Activated T-helper 1 cell treated with Interleukin-2 at 50 U/mL for 16 hours (primary cell): ENCODE measurements at places on chromosomes 4 and X.

DNA sequence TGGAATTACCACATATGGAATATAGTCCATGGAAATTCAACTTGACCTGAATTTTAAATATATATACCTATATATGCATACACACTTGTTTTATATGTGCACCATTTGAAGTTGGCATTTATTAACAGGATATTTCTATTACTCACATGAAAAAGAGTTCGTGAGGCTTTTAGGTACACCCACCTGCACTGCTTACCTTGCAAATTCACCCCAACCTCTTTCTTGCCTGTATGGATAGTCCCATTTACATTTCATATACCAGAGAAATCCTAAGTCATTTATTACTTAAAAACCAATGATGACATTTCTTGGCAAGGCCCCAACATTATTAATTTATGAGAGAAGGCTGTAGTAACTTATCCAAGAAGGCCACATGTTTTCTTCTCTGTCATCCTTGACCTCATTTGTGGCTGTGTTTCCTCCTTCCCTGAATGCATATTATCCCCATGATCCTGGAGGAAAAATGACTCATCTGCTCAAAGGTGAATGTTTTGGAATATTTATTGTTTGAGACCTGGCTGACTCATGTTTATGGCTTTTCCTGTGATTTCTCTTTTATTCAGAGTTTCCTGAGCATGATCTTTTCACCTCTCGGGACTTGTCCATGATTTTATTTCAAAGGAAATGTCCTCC lies 62.2 kb upstream of the FAM241A start:
- no peak for DNase-seq

DNA sequence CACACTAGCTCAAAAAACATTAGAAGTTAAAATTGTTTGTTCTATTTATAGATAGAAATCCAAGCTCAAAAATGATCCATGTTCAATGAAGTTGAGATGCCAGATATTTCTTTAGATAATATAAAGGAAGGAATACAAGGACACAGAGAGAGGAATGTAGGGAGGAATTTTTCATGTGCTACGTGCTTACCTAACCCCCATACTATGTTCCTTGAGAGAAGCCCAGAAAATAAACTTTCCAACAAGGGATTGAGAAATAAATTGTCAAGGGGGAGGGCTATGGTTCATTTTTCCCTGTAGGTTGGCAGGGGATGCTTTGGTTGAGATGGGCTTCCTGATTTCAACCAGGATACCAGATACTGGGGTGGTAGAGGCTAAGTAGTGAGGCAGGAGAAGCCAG lies 15.6 kb upstream of the ADH5 start:
- DNase-seq: no peak

DNA sequence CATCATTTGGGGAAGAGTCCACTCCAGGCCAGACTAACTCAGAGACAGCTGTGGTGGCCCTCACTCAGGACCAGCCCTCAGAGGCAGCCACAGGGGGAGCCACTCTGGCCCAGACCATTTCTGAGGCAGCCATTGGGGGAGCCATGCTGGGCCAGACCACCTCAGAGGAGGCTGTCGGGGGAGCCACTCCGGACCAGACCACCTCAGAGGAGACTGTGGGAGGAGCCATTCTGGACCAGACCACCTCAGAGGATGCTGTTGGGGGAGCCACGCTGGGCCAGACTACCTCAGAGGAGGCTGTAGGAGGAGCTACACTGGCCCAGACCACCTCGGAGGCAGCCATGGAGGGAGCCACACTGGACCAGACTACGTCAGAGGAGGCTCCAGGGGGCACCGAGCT lies 3.3 kb upstream of the ERAS start:
- no peak for DNase-seq

DNA sequence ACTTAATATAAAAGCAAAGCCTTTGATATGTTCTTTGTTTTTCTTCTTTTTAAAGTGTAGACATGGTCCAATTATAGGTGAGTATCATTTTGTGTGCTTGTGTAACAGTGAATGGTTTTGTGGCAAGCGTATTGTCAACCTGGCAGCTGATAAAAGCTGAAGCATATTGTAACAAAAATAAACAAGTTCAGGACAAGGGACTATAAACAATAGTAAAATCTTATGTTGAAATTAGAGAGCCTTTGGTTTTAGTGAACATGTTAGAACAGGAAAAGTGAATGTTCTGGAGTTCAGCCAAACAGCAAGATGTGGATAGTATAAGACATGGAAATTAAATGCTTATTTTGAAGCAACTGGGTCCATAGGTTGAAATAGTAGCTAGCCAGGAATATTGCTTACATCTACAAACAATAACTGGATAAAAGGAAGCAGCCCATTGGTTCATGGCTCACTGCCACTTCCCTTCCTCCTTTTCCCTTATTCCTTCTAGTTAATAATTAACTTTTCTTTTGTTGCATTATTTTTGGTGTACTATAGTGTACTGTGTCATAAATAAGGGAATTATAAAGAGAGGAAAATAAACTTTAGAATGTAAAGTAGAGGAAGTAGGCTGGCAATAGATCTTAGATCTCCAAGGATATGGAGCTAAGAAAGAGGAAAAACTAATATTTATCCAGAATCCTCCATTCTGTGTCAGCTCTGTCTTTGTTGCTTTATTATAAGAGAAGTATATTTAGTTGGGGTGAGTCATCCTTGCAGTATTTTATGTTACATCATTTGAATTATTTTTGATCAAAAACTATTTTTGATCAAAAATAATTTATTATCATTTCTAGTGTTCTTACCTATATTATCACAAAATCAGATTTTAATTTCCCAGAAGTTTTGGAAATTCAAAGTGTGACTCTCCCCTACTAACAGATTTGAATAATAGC lies 65.6 kb downstream of the MRPL1 start:
- DNase-seq: no peak

GRCh38 chr4:137541181-137541580 lies 8.9 kb upstream of the PCDH18 start:
- no peak for DNase-seq

DNA sequence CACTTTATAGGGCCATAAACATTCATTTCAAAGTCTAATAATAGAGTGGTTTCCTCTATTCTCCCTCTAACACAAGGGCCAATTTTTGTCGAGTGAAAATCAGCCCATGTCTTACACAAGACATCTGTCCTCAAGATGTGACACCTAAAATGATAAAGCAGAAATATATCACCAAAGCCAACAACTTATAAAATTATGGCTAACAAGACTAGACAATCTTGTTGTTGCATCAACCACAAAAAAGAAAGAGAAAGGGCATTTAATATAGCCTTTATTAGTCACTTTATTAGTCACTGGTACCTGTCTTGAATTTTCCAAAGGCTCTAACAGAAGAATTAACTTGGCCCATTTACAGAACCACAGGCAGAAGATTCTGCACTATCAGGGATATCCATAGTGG lies 161.6 kb downstream of the SMIM20 start:
- DNase-seq: no peak

GRCh38 chr4:34974313-34974680 lies 1270.0 kb downstream of the ARAP2 start:
- DNase-seq: no peak

DNA sequence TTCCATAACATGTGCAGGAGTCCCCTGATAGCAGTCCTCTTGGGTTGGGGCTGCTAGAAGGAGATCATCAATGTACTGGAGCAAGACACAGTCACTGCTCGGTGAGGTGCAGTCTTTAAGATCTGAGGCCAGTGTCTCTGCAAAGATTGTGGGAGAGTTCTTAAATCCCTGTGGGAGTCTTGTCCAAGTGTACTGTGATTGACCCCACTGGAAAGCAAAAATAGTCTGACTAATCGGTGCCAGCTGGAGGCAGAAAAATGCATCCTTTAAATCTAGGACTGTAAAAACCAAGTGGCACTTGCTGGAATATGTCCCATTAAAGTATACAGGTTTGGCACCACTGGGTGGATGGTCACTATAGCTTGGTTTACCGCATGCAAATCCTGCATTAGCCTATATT lies 31.1 kb downstream of the SULT1E1 start:
- DNase-seq: no peak

DNA sequence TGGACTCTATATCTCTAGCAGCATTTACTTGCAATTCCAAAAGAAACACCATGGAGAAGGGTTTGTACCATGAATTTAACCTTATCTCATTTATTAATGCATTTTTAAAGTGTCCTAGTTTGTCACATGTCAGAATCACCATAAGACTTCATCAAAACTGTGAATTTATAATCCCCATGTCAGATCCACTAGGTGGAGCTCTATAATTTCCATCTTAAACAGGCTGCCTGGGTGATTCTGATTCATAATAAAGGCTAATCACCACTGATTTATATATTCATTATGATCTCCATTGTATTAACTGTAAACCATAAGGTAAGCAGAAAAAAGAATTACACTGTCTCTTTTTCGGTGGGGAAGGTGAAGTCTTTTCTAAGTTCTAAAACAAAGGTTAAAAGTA lies 4.0 kb downstream of the TCEAL2 start:
- DNase-seq: no peak

GRCh38 chr4:131002132-131002531 lies 1906.2 kb downstream of the C4orf33 start:
- no peak for DNase-seq

DNA sequence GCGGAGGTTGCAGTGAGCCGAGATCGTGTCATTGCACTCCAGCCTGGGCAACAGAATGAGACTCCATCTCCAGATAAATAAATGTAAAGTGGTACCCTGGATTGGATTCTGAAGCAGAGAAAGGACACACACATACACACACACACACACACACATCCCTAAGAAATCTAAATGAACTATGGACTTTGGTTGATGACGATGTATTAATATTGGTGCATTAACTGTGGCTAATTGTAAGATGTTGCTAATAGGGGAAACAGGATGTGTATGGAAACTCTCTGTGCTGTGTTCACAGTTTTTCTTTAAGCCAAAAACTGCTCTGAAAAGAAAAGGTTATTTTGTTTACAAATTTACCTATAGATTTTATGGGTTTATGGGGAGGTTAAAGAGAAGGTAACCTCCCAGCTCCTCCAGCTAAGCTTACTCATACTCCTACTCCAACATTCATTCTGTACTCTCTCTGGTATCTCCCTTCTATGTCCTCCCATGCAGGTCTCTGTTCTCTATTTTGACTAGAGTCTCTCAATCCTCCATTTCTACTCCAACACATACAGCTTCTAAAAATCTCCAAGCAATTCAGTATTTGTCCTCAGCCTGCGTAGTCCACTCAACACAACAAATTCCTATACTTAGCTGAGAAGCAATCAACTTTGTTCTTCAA lies 46.5 kb upstream of the RELL1 start:
- no peak for DNase-seq

DNA sequence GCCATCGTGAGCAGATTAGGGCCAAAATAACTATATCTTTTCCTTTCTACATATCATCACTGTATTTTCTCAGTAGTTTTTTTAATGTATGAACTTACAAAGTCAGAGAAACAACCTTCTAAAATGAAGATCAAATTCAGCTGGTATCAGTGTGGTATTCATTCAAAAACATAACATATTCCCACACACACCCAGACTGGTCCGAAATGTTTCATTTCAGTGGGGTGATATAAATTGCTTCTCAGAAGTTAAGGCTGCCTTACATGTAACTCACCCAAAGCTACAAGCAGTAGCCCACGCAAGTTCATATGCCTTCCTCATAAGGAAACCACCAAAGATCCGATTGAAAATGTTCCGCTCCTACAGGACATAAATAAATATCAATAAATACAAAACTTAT lies 37.8 kb downstream of the ACOT9 start:
- DNase-seq: no peak

- no peak for DNase-seq
Observed at GRCh38 chr4:10492464-10492863, 35.2 kb upstream of the ZNF518B start.

DNA sequence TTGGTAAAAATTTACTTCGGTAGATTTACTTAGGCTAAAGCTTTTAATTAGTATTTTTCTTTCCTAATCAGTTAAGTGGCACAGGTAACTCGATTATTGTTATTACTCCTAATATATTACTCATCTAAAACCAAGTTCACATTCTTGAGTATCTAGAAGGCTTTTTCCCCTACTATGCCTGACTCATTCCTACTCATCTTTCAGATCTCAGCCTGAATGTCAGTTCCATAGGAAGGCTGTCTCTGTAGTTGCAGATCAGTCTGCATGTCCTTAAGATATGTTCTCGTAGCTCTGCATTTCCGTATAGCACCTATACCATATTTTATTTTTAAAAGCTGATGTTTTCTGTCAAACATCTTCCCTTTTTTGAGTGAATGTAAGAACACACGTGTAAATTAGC lies 5.9 kb upstream of the FAM184B start:
- no peak for DNase-seq

DNA sequence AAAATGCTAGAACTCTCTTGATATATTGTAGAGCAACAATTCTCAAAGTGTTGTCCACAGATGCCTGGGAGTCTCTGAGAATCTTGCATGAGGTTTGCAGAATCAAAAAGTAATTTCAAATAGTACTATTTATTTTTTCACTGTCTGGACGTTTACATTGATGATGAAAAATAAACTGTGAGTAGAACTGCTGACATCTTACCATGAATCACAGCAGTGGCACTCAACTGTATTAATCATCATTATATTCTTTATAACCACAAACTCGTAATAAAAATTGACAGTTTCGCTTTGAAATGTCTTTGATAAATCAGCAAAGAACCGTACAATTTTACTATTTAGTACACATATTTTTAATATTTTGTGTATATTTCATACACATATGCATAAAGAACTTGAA lies 94.5 kb downstream of the NAF1 start:
- no peak for DNase-seq

- DNase-seq: no peak
Observed at GRCh38 chr4:37678624-37679023, 7.6 kb downstream of the RELL1 start.

DNA sequence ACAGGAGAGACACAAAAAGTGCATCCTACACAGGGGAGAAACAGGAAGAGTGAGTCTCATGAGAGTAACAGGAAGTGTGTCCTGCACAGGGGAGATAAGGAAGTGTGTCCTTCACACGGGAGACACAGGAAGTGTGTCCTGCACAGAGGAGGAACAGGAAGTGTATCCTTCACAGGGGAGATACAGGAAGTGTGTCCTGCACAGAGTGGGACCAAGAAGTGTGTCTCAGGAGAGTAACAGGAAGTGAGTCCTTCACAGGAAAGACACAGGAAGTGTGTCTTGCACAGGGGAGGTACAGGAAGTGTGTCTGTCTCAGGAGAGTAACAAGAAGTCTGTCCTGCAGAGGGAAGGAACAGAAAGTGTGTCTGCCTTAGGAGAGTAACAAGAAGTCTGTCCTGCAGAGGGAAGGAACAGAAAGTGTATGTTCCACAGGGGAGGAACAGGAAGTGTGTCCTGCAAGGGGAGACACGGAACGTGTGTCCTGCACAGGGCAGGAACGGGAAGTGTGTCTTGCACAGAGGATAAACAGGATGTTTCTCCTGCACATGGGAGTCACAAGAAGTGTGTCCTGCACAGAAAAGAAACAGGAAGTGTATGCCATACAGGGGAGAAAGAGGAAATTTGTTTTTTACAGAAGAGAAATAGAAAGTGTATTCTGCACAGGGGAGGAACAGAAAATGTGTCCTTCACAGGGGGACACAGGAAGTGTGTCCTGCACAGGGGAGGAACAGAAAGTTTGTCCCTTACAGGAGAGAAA lies 102.0 kb downstream of the ARSF start:
- no peak for DNase-seq
